ENCODE measurements at places on chromosomes 16 and 17. TPM values are rescaled to one million over a fixed set of nuclear protein-coding genes. Genes with fewer than 3 reads are reported as not detected.

The NDUFAF8 gene
- total RNA-seq, result 63.1 TPM

The CD300C gene
- 0.21 TPM for total RNA-seq

DNA sequence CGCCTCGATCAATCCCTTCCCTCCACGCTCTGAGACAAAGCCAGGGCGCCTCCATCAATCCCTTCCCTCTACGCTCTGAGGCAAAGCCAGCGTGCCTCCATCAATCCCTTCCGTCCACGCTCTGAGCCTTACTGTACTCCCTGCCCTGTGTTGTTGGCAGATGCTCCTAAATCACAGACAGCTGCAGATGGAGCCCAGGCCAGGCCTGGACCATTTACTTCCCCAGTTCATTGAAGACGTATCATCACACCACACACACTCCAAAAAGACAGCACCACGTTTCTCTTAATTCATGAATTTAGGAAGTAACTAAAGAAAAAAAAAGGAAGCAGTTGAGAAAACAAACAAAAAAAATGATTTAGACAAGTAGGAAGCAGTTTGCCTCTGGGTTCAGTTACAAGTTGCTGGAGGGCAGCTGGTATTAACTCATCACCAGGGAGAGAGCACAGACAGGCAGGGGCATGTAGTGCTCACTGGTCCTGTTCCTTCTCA is 7.4 kb upstream of the CD300LD start:
- no peak for DNase-seq

DNA sequence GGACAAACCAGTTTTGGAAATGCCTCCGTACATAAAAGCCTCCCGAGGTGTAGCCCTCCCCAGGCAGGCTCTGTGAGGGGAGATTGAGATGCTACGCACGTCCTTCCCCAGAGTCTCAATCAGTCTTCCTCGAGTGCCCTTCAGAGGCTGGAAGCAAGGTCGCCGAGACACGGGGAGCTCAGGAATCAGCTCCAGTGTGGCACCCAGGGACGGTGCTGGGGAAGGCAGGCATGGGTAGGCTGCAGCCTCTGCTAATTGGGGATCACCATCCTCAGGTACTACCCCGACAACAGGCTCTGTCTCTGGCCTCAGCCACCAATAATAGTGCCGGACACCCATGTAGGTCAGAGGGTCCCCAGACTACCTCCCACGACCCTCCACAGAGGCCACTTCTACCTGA is 28.1 kb upstream of the GSG1L start:
- no peak for DNase-seq

- no peak for DNase-seq
These were observed 107.0 kb downstream of the PLCG2 start for GRCh38 chr16:81885976-81886586.

- no peak for DNase-seq
These were observed 30.2 kb downstream of the PLCD3 start for GRCh38 chr17:45101883-45102811.

- no peak for DNase-seq
These were observed 4.8 kb downstream of the EVPL start for GRCh38 chr17:76022285-76022684.
